Right renal cortex interstitium (tissue), 3 donors: ENCODE measurements at places on chromosomes 12 and 14.

- peak; percentile 14 for DNase-seq
Observed at GRCh38 chr14:48874711-48875110, 711.5 kb downstream of the RPS29 start.

DNA sequence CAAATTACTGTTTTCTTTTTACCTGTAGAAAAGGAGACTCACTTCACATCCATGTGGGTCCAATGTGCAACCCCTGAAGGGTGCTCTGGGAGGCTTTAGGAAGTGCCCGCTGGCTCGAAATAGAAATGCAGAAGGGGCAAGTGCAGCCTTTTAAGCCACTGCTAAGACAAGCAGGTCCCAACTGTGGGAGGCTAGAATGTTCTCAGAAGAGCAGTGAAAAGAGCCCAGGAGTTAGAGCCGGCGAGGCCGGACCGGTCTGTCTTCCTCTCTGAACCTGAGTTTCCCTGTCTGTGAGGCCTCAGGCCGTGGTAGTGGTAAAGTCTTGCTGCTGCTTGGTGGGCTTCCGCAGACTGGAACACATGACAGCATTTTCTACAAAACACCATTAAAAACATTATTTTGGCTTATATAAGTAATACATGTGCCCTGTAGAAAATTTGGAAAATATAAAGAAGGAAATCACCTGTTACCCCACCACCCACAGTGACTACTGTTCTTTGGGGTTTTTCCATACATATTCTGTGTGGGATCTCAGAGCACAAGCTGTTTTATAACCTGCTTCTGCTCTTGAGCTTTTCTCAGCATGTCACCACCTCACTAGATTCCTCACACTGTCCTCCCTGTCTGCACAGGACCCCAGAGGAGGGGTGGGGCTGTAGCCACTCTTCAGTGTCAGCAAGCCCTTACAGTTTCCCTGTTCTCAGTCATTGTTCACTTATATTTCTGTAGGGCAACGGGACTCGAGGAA is 6.0 kb downstream of the CKB start:
- DNase-seq, result no peak

DNA sequence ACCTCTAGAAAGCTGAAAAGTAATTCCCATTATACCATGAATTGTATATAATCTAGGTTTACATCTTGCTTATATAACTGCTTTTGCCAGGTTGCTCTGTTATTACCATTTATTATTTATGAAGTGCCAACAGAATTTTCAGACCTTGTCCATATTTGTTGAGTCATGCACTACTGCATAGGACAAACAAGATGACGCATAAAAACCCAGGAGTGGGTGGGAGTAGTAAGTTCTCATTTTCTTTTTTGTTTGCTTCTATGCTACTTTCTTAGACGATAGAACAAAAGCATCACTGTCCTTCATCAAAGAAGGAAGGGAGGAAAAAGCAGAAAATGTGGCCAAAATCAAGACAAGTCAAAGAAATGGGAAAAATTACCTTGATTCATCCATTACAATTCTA is 119.0 kb upstream of the RASSF8 start:
- DNase-seq, result no peak

- no peak for DNase-seq
Observed at GRCh38 chr14:23366426-23366921, 1.5 kb upstream of the EFS start.

- no peak for DNase-seq
Observed at GRCh38 chr14:96829791-96830190, 32.6 kb downstream of the VRK1 start.

DNA sequence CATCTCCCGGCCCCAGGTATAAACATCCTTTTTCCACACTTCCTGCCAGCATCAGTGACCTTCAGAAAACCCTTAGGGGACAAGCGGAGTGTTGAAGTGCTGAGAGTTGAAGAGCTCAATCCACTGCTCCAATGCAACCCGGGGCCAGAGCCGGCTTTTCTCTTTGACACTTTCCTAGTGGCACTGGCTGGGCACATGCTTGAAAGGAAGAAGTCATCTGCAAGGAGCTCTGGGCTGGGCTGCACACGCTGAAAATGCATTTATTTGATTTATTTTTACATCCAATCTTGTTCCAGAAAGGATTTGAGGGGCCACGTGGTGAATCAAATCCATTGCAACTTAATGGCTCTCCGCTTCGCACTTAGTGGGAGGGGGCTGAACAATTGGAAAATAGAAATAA is 229.0 kb upstream of the DIO3 start:
- no peak for DNase-seq

DNA sequence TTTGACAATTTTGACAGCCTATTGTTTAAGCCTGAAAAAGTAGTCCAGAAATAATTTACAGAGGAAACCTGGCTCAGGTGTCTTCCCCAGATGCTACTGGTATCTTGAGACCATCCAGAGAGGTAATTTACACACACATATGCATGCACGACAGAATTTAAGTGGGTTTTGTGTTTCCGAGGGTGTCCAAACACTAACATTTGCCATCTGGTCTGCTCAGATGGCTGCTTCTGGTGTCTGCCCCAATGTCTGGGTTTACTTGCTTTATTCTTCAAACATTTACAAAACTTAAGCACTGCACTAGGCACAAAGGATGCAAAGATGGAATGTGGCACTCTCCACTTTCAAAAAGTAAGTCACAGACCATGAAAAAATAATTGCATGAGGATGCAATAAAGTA is 226.6 kb upstream of the EGLN3 start:
- no peak for DNase-seq

DNA sequence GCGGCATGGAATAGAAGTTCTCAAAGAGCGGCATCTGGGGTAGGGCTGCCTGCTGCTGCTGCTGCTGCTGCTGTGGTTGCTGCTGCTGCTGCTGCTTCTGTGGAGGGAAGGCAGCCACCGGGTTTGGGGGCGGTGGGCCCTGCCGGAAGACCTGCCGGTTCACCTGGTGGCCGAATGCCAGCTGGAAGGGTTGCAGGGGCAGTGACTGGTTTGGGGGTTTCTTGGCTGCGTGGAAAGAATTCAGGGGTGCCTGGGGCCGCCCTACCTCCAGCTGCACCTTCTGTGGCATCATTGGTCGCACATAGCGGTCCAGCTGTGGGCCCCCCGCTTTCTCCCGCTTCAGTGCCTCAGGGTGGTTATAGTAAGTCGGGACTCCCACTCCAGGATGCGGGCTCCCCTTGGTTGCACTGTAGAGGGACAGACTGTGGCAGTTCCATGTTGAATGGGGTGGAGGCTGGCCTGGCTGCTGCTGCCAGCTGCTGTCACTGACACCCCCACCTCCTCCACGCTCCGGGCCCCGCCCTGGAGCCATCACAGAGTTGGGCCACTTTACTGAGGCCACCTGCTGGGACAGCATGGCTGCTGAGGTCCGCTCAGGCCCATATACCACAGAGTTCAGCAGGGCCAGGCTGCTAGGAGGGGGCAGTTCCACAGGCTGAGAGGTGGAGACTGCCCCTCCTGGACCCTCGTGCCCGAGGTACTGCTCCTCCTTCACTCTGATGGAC is 25.2 kb upstream of the PNMA1 start:
- no peak for DNase-seq

DNA sequence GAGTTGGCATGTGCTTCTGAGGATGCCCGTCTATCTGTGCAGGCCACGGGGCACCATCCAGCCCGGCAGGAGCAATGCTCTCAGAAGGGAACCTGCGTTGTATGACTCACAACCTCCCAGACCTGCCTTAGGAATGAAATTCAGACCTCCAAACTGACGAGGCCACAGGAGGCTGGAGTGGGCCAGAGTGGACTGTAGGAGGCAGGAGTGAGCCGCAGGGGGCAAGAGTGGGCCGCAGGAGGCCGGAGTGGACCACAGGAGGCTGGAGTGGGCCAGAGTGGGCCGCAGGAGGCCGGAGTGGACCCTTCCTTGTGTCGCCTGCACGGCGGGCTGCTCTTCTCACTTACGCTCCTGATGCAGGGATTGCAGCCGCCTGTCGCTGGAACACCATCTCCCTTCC is 11.1 kb upstream of the FBRSL1 start:
- no peak for DNase-seq

DNA sequence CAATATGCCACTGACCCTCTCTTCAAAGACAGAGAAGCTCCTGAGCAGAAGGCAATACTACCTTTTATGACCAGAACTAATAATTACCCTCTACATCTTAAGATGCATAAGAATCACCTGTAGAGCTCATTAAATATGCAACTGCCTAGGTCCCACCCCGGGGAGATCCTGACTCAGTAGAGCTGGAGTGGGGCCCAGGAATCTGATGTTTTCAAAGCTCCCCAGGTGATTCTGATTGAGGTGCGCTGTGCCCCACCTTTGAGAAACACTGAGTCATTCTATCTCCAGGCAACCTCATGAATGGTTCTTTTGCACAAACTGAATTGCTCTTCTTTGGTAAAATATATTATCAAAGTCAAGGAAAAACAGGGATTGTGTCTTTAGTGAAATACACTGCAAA is 149.3 kb upstream of the BMP4 start:
- DNase-seq, result no peak

DNA sequence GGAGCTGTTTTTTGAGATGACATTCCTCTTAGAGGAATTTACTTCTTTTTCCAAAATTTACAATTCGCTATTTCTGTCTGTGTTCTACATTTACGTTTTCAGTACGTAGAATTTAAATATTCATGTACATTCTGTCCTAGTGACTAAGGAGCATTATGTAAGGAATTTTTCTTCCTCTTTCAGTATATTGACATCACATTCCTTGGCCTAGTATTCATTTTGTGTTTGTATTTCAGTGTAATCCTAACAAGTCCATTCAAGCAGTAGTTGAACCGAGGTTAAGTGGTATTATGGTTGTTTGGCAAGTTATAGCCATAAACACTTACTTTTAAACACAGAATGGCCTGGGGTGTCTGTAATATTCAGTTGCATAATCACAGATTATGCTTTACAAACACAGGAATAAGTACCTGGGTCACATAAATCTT is 465.2 kb downstream of the PCNX1 start:
- no peak for DNase-seq

DNA sequence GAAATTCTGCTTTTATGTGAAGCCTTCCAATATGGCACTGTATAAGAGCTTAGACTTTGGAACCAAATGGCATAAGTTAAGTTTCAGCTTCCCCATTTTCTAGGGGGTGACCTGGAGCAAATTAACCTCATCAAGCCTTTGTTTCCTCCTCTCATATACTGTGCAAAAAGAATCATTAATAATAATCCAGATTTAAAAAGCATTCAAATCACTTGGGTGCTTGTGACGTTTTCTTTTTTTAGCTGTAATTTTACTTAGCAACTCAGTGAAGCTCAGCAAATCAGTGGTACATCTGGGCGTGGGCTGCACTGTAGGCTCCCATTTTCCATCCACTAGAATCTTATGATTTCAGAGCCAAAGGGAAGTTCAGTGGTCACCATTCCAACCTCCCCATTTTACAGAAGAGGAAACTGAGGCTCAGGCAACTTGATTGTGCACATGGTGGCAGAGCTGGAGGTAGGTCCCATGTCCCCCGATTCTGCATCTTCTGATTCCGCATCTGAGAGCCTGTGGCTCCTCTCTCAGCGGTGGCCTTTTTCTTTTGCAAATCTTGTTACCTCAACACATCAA is 131.2 kb downstream of the SNAPC1 start:
- no peak for DNase-seq

- DNase-seq, result no peak
Observed at GRCh38 chr12:111368291-111368787, 556 bp downstream of the PHETA1 start.

DNA sequence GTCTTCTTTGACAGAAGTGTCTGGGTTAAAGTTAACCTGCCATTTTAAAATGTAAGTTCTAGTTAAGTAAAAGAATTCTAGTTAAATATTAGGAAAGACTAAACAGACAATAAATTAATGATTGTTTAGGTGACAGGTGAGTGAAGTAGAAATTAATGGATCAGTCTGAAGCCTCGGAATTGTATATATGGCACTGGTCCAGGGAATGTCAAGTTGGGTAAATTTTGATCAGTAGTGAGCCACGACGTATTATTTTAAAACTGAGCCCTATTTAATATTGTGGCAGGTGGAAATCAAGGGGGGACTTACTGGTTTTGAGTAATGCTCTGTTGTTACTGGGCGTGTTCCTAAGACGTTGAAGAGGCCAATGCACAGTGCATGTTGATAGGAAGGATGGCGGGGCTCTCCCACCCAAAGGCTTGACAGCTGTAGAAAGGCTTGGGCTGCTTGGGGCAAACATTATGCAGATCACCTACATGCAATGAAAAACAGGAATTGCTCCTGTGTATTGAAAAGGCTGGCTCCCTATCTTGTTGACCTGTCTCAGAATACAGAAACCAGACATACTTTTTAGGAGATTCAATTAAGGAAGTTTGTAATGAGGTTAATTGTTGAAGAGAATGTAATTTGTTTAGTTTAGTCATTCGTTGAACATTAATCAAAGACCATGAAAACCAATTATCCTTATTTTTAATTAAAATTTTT is 5.9 kb upstream of the PPFIBP1 start:
- DNase-seq, result no peak

- DNase-seq, result no peak
Observed at GRCh38 chr12:24361877-24362580, 412.6 kb upstream of the SOX5 start.

GRCh38 chr12:94710933-94711332 is 60.6 kb upstream of the TMCC3 start:
- no peak for DNase-seq
